ENCODE measurements at places on chromosomes 7 and 10.

DNA sequence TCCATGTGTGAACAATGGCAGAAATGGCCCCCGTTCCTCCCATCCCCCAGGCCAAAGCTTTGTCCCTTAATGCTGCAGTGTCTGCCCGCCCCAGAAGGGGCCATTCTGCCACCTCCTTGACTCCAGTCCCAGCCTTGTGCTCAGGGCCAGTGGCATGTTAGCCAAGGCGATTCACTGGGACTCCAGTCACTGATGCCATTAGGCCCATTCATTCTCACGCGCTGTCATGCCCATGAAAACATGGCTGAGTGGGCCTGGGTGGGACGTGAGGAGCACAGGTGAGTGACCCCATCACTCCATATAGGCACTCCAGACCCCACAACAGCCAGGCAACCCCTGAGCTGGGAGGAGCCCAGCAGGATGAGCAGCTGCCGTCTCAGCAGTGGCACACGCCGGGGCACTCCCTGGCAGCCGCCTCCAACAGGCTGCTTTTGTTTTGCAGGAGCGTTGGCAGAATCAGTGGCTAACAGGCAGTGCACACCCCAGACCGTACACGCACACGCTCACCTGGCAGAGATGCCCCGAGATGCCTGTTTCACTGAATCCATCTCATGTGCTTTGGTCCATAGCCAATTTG lies 79.5 kb downstream of the TCERG1L start:
- DNase-seq = no peak

DNA sequence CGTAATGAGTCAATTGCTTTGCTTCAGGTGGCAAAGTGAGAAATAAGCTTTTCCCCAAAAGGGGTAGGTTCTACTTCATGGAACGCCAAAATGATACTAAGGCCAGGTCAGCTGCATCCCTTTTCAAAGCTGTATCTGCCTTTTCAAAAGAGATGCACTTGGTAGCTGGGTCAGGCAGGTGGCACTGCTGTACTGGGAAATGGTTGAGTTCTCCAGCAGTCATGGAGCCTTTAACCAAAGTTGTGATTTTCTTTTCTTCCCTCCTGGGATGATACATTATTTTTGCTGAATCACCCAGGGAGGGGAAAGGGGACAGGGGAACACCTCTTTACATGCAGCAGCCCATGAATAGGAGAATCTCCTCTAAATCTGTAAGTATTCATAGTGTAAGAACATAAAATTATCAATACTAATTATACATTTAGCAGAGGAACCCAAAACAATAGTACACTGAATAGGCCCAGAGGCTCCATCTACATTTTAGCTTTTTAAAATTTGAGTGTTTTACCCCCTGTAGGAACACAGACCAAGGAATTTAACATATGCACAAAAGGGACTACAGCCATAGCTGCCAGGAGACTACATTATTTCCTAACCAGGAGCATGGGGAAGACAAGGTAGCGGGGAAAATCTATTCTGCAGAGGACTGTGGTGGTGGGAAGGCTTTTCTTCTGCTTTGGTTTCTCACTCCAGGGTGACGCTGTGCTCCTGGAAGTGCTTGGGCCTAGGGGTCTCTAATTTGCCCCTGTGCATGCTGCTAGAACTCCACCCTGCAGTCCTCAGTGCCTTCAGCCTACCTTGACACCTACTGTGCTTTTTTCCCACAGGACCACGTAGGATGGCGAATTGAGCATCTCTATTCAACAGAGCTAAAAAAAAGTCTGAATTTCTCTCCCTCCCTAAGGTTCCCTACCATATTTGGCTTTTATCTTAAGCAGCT lies 6.4 kb upstream of the GPR22 start:
- DNase-seq = peak; percentile 7

GRCh38 chr10:124401633-124402032 lies 17.1 kb downstream of the OAT start:
- DNase-seq = no peak

- DNase-seq = no peak
These were observed 52.6 kb downstream of the HTR7 start for GRCh38 chr10:90805206-90805605.

DNA sequence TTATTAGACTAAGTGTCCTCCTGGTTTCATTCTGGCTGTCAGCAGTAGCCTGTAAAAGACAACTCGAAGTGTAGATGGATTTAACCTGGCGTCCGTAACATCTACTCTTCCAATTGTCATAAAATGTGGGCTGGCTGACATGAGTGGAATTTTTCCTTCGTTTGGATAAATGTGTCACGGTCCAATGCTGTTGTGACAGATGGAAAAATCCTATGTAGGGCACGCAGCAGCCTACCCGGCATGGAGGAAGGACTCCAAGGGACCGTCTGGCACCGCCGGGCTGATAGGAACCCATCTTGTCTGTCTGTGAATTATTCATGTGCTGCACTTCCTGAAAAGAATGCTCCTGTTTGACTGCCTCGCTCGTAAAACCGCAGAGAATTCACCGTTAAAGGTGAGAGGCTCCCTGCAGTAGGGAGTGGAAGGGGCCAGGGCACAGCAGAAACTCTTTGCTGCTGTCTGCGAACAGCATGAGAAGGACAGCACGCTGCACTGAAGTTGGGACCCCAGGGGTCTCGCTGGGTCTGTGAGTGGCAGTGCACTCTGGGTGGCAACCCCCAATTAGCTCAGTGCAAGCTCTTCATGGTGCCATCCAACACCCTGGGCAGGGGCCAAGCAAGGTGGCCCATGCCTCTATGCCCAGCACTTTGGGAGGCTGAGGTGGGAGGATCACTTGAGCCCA lies 1.6 kb upstream of the ORAI2 start:
- peak; percentile 28 for DNase-seq

DNA sequence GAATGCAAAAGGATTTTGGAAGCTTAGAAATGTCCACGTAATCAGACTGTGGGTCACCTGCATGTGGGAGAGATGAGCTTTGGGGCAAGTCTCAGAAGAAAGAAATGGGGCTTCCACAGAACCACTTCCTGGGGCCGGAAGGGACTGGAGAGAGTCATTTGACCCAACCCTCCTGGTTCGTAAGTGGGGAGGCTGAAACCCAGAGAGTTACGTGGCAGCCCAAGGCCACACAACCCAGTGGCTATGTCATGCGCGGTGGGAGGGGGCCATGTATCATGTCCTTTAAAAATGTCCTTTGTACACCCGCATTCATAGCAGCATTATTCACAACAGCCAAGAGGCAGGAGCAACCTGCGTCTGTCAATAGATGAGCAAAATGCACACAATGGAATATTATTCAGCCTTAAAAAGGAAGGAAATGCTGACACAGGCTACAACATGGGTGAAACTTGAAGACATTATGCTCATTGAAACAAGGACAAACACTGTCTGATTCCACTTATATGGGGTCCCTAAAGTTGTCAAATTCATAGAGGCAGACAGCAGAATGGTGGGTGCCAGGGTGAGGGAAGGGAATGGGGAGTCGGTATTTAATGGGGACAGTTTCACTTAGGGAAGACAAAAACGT lies 15.1 kb downstream of the CAMK2B start:
- no peak for DNase-seq

GRCh38 chr7:137965942-137966640 lies 35.8 kb downstream of the CREB3L2 start:
- DNase-seq = no peak

- no peak for DNase-seq
These were observed 38.2 kb upstream of the ANK3 start for GRCh38 chr10:60427709-60428386.

- DNase-seq = no peak
These were observed 4.1 kb downstream of the IL6 start for GRCh38 chr7:22730921-22731654.

DNA sequence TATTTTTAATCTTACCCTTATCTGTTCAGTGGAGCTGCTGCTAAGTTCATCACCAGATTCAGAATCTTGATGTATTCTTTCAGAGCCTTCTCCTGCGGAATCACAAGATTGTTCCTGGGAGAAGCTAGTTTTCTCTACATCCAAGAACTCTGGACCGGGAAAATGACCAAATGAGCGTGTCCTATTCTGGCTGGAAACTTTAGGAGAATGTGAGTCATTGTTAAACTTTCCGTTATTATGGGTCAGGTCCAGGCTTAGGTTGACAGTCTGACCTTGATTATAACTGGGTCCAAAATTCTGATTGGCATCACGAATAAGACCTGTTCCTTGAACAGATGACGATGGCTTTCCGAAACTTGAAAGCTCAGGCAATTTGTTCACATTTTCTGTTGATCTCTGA lies 20.5 kb downstream of the ARHGAP12 start:
- no peak for DNase-seq

GRCh38 chr10:68212721-68213352 lies 19.1 kb downstream of the ATOH7 start:
- DNase-seq = peak; percentile 1

DNA sequence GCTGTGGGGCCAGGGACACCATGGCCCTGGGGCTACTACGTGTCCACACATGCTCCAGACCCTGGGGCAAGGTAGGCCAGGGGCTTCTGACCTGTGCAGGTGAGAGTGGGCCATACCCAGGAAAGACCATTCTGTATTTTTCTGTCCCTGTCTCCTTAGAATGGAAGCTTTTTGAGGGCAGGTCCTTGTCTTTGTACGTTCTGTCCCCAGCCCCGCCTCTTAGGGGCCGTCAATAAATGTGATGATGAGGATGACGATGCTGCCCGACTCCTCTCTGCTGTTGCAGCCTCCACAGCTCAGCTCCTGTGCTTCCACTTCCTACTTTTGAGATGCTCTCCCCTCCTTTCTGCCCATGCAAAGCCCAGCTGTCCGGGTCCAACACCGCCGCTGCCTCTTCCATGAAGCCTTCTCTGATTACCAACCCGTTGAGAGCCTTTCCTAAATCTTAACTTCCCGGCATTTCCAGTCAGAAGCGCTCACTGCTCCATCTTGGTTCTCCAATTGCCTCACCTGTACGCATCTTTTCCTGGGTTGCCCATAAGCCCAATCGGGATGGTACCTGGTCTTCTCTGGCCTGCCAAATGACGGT lies 4.3 kb downstream of the VPS37D start:
- no peak for DNase-seq

DNA sequence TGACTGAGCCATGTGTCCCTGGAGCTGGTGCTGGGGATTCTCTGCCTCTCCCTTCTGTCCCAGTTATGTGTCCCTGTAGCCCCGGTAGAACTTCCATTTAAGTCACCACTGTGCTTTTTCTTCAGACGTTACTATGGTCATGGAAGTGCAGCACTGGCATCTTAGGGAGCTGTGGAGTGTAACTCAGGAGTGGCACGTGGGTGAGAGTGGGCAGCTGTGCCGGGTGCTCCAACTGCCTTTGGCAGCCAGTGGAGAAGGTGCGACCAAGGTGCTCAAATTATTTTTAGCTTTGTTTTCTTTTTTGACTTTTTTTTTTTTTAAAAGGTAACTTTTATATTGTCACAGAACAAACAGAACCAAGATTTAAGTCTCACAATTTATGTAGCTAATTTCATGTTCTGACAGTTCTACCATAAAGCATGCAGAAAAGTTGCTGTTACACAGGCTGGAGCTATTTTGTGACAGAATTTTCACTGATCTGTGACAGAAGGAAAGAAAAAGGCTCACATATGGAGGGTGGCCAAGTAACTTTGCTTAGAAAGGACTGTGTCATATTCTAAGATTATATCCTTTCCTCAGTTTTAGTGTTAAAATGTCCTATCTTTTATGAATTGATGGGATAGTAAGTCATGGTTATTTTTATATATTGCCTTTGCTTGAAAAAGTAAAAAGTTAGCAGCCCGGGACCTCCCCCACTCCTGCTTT lies 73.9 kb downstream of the SH2D4B start:
- DNase-seq = no peak

- no peak for DNase-seq
These were observed 232.5 kb upstream of the PHYHIPL start for GRCh38 chr10:58943960-58944359.

GRCh38 chr7:52146871-52147634 lies 830.4 kb upstream of the COBL start:
- no peak for DNase-seq

DNA sequence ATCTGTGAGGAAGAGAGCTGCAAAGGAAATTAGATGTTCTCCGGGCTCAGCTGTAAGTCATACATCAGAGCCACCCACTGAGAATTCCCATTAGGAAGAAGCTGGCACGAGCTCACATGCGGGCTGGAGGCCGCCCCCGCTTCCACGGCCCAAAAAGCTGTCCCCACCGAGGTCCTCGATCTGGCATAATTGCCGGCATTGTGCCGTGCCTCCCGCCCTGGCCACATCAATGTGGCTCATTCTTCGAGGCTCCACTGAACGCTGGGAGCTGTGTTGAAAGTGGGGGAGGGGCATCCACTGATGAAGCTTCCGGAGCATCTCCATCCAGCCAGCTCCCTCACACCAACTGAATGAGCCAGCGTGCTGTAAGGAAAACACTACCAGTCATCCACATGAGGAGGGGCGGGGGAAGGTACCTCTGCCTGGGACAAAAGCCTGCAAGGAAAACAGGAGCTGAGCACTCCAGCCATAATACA lies 173.1 kb downstream of the PTPRN2 start:
- no peak for DNase-seq

GRCh38 chr7:55570939-55571338 lies 1.4 kb downstream of the VOPP1 start:
- DNase-seq = no peak

DNA sequence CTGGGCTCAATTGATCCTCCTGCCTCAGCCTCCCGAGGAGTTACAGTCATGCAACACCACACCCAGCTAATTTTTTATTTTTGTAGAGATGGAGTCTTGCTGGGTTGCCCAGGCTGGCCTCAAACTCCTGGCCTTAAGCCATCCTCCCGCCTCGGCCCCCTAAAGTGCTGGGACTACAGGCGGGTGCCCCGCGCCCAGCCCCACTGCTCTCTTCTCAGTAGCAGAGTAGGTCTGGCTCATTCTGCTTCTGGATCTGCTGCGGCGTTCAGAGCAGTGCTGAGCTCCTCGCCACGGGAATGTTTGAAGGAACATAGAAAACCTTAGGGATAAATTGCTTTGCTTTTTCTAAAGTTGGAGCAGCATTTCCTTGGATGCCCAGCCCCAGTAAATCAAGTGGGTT lies 27.4 kb downstream of the WIPI2 start:
- DNase-seq = no peak

DNA sequence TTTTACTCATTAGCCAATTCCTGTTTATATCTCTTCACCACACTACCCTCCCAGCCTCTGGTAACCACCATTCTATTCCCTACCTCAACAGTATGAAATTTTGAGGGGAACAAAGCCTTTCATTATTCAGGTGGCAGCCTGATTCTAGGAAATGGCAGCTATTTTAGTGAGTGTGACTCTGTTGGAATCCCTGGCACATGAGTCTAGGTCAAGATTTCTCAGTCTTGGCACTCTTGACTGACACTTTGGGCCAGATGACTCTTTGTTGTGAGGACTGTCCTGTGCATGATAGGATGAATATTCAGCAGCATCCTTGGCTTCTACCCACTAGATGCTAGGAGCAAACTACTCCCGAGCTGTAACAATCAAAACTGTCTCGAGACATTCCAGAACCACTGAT lies 322.8 kb upstream of the PHYHIPL start:
- DNase-seq = no peak

GRCh38 chr7:139857791-139858190 lies 28.7 kb downstream of the TBXAS1 start:
- DNase-seq = no peak
